ENCODE measurements at places on chromosomes 2 and 18.

GRCh38 chr2:217125014-217125413, 265.1 kb upstream of the TNP1 start:
- no peak for DNase-seq

DNA sequence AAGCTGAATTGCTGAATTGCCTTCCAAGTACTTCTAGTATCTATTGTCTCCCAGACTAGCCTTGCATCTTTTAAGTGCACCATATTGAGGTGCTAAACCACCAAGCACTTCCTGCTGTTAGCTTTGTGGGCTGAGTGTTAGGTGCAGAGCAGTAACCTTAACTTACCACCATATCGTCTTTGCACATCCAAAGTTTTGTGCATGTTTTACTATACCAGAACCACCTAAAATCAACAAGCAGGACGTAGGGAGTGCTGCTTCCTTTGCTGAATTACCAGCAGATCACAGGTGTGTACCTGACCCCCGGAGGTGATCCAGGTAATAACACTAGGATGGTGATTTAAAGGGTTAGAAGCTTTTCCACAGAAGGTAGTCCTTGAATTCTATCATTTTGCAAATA, 359.9 kb upstream of the HNRNPA3 start:
- DNase-seq, result no peak

GRCh38 chr2:214107726-214108125, 303.1 kb upstream of the VWC2L start:
- no peak for DNase-seq

GRCh38 chr18:8559612-8560186, 49.5 kb upstream of the RAB12 start:
- no peak for DNase-seq

DNA sequence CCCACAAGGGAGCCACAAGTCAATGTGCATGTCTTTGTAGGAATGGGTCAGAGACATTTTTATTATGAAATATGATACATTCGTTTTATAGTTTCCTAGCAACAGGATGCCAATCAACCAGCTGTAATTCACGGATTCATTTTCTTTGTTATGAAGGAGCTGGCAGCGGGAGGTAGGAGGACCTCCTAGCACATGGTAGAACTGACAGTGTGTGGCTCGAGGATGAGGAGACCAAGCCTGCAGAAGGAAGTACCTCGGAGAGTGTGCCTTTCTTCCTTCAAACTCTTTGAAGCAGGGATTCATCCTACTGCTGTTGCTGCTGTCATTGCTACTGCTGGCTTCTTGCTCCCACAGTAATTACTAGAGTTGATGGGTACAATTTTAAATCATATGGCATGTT, 504.8 kb upstream of the KLHL29 start:
- no peak for DNase-seq

GRCh38 chr2:203730076-203730729, 23.8 kb downstream of the CD28 start:
- no peak for DNase-seq

GRCh38 chr2:37873229-37873628, 51.9 kb upstream of the RMDN2 start:
- DNase-seq, result no peak

DNA sequence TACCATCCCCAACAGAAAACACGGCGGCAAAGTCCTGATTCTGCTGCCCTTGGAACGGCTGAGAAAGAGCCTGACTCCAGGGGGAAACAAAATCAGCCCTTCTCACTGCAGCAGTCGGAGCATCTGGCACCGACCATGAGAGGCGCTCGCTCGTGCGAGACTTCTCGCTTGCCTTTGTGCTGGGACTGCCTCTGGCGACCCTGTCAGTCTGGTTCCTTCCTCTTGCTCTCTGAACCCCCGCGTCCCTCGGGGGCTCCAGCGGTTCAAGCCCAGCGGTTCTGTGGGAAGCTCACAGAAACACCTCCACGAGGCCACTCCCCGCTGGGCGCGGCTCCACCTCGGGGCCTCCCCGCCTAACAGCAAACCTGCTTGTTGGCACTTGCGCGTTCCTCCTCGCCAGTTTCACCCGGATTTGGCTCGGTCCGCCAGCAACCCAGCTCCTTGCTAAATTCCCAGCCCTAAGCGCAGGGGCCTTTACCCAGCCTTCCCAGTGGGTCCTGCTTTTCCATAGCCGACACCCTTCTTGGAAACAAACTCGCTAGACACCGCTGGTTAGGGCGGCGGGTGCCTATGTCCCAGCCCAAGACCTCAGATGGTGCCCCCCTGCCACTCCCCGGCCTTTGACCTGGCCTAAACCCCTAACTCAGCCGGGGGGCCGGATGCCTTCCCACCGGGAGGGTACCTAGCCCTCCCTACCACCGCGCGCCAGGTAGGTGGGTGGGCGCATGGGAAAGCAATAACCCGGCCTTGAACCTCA, 2.2 kb downstream of the RND3 start:
- peak; percentile 82 for DNase-seq

- DNase-seq, result no peak
Measured at GRCh38 chr18:49172246-49172645, 221.5 kb upstream of the SMAD7 start.

DNA sequence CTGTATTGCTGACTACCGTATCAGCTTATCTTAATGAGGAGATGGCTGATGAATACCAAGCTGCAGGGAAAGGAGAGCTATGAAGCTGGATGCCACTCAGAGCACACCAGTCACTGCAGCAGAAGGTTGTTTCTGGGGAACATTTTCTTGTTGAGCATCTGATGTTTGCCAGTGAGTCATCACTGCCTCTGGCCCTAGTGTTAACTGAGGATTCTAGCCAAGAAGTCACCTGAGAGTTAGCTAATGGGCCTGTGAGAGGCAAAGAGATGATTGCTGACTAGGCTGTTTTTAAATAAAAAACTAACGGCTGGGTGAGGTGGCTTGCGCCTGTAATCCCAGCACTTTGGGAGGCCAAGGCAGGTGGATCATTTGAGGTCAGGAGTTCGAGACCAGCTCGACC, 37.9 kb downstream of the CCDC150 start:
- no peak for DNase-seq

GRCh38 chr18:67363694-67364093, 152.8 kb downstream of the DSEL start:
- peak; percentile 22 for DNase-seq

GRCh38 chr2:31736695-31737454, 156.1 kb upstream of the SRD5A2 start:
- no peak for DNase-seq

- DNase-seq, result no peak
Measured at GRCh38 chr2:78646533-78647364, 378.8 kb upstream of the REG3G start.

DNA sequence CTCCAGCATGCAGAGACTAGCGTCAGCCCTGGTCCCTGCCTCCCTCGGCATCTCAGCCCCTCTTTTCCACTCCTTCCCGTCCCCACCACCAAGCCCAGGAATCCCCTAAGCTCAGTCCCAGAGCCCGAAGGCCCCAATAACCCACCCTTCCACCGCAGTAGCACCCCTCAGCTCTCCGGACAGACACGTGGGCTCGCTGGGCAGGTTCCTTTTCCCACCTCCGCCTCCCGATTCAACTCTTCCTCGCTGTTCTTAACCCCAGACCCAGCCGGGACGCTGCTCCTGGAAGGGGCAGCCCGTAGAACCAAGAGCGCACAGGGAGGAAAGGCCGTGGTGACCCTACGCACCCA, 1.4 kb downstream of the IHH start:
- no peak for DNase-seq

GRCh38 chr2:193966590-193966989, 1690.4 kb upstream of the SLC39A10 start:
- DNase-seq, result no peak

DNA sequence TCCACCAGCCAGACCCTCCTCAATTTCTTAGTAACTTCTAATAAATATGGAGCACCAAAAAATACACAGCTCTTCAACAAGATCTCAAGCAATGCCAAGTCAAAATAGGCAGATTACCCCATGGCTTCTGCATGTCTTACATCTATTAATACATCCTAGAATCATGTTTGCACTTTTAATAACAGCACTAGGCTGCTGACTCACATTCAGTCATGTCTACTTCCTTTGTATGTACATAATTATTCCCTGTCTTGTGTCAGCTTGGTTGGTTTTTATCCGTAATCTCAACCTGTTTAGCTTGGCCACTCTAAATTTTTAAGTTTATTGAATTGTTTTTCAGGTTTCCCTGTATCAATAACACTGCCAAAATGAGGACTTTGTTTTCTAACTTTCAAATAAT, 420.1 kb upstream of the ACVR2A start:
- no peak for DNase-seq

- DNase-seq, result no peak
Measured at GRCh38 chr2:60408207-60408606, 145.2 kb downstream of the BCL11A start.

- DNase-seq, result no peak
Measured at GRCh38 chr18:67151366-67151765, 365.2 kb downstream of the DSEL start.

GRCh38 chr18:67553437-67553836, 36.9 kb upstream of the DSEL start:
- no peak for DNase-seq

GRCh38 chr2:200728630-200729029, 83.1 kb upstream of the BZW1 start:
- no peak for DNase-seq

GRCh38 chr18:62450175-62450545, 72.7 kb upstream of the ZCCHC2 start:
- no peak for DNase-seq

DNA sequence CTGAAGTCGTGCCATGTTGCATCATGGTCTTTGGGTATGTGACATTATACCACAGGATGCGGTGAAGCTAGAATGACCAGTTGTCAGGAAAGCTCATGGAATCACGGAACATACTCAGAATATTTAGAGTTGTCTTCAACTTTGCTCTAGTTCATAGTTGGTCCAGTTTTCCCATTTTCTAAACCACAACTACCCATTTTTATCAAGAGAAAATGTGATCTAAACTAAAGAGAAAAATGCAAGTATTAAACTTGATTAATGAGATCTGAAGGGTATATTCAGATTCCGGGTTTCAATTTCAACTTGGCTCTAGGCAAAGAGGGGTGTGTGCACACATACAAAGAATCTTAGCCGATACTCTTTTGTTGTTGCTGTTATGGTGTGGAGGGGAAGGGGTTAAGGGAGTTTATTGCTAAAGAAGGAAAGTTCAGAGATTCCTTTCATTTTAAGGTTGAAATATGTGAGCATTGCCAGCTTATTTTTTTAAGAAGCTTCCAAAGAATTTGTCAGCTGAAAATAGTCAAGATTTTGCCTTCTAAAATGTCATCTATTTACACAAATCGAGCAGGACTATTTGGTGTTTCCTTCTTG, 516.6 kb upstream of the ZEB2 start:
- no peak for DNase-seq

GRCh38 chr2:191263050-191263449, 17.8 kb downstream of the MYO1B start:
- no peak for DNase-seq

- no peak for DNase-seq
Measured at GRCh38 chr2:151120011-151120410, 141.7 kb downstream of the RBM43 start.

- no peak for DNase-seq
Measured at GRCh38 chr2:212904646-212905045, 246.8 kb downstream of the IKZF2 start.

DNA sequence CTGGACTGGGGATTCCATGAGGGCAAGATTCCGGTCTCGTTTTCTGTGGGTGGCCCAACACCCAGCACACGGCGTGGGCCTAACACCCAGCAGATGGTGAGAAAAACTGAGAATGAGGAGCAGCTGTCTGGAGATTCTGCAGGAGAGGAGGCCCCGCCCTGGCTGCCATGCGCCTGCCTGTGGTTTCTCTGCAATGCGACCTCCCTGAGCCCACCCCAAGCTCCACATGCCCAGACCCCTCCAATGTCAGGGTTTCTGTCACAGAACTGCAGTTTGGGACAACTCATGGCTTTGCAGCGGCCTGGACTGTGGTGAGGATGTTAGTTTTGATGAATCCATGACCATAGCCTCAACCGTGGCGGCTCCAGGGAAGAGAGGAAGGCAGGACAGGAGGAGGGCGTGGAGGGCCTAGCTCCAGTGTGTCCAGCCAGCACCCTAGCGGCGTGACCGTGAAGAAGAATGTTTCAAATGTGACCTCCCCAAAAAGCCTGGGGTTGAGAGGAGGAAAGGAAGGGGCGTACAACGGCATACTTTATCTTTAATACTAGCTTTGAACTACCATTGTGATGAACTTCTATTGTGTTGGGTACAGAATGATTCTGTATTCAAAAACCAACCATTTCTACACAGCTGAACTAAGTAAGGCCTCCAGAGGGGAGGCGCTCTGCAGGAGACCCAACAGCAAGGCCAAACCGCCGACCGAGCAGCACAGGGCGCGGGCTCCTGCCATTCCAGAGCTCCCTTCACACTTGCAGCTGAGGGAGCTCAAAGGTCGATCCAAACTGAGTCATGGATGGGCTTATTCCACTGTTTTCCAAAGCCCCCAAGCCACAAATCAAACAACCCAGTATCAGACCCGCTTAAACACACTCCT, 3.4 kb downstream of the PXDN start:
- no peak for DNase-seq

- no peak for DNase-seq
Measured at GRCh38 chr18:1806884-1807615, 764.3 kb downstream of the METTL4 start.

- DNase-seq, result peak; percentile 76
Measured at GRCh38 chr18:50266248-50266704, at the start of gene CFAP53. Gene CFAP53 (minus strand): TSS chr18:50266495. CDS start chr18:50266404, 91 bp downstream.

DNA sequence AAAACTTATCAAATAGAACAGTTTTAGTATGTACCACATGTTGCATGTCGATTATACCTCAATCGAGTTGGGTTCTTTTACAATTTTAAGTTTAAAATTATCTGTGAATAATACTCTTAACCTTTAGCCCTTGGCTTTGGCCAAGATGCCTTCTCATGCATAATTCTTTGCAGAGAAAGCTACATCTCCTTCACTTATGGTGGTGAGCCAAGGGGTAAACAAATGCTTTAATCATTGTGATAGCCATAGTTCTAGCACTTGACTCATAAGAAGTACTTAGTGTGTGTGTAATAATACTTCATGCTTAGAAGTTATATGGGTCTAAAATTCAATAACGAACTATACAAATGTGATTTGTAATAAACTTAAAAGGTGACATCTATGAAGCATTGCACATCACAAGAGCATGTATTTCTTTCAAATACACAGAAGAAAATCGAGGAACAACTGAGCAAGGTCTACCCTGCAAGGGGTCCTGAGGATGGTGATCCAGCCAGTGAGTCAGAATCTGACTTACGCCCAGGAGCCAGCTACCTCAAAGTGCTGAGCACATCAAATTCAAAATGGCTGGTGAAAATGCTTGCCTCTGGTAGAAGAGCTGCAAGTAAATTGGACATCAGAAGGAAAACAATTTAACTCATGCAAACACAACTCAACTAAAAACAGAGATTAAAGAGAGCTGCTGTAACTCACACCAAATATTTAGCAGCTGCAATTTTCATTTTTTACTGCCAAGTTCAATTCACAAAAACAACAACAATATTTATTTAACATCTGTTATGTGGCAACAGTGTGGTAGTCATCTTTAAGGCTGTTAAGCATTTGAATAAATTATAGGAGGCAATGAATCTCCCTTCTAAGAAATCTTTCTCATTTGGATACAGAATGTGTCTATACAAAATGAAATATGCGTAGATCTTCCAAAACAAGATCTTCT, 23.8 kb upstream of the TTC39C start:
- DNase-seq, result no peak

All from RPMI8226 (cell line).